Amniotic stem cell (primary cell): ENCODE measurements at places on chromosomes 7 and 10.

GRCh38 chr7:31108097-31108657 is 56.1 kb downstream of the ADCYAP1R1 start:
- no peak for DNase-seq

DNA sequence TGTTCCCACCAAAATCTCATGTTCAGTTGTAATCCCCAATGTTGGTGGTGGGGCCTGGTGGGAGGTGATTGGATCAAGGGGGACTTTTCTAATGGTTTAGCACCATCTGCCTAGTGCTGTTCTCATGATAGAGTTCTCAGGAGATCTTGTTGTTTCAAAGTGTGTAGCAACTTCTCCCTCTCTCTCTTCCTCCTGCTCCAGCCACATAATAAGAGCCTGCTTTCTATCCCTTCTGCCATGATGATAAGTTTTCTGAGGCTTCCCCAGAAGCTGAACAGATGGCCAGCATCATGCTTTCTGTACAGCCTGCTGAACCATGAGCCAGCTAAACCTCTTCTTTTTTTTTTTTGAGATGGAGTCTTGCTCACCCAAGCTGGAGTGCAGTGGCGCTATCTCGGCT is 910.6 kb downstream of the KCNMA1 start:
- DNase-seq, result no peak

DNA sequence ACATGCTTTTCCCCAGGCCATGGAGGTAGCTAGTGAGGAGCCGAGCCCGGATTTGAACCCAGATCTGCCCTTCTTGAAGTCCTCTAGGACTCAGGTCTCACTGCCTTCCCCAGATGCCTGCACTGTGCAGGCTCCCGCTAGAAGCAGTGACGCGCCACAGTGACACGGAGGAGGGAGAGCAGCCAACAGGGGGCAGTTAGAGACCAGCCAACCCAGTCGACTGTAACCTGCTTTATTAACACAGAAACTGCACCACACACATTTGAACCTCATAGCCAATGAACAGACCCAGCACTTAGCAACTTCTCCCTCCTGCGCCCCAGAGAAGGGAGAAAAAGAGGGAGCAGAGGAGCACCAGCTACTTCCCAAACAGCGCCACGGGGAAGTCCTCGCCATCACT is 27.4 kb downstream of the PILRA start:
- DNase-seq, result no peak

- no peak for DNase-seq
Measured at GRCh38 chr7:148626828-148627227, 36.3 kb downstream of the C7orf33 start.

GRCh38 chr10:96261930-96262329 is 9.4 kb downstream of the BLNK start:
- no peak for DNase-seq

GRCh38 chr7:12423355-12423996 is 19.8 kb upstream of the VWDE start:
- DNase-seq, result no peak

GRCh38 chr10:101466016-101466912 is 112.3 kb downstream of the BTRC start:
- DNase-seq, result no peak

DNA sequence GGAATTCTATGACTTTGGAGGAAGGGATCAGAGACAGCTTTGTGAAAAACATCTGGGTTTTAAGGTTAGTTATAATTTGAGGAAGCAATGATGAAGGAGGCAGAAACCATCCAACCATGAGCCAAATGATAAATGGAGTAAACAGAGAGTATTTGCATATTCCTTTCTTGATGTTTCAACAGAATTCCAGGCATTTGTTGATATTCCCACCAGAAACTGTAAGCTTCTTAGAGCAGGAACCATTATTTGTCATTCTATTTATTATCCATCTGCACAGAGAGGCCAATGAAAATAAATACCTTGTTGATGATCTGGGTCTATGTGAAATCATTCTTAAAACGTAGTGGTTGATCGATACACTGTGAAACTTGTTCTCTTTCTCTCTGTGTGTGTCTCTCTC is 715.3 kb downstream of the INHBA start:
- no peak for DNase-seq

- no peak for DNase-seq
Measured at GRCh38 chr7:116585967-116586366, 61.1 kb downstream of the CAV1 start.

DNA sequence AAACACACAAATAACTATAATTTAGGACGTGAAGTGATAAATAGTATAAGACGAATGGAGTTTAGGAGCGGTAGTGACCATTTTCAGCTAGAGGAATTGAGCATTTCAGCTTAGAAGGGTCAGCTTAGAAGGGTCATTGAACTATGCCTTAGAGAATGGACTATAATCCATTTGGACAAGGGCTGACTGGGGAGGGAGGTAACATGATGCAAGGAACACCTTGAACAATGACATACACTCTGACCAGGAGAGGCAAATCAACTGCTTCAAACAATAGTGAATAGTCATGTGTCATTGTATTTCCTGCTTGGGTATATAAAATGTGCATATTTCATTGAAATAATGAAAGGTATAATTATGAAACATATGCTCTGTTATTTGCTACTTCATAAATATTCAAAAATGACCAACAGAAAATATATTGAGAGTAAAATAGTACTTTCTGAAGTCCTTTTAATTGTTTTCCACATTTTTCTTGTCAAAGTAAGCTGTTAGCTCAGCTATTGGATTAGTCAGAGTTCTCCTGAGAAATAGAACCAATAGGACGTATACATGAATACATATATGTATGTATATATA is 40.5 kb upstream of the WASL start:
- no peak for DNase-seq

DNA sequence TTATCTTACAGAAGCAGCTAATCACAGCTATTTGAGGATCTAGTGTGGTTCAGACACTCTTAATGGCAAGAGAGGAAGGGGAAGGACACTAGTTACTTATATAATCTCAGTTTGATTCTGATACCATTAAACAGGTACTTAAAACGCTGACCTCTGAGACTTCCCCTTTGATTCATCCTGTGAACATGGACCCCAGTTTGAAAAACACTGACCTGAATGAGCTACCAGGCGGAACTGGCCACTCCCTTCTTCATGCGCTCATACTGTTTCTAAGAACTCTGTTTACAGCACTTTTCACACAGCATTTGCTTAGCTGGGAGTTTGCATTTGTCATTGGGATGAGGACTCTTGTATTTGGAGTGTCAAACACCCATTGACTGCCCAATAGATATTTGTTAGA is 45.7 kb downstream of the BEND7 start:
- DNase-seq, result no peak

DNA sequence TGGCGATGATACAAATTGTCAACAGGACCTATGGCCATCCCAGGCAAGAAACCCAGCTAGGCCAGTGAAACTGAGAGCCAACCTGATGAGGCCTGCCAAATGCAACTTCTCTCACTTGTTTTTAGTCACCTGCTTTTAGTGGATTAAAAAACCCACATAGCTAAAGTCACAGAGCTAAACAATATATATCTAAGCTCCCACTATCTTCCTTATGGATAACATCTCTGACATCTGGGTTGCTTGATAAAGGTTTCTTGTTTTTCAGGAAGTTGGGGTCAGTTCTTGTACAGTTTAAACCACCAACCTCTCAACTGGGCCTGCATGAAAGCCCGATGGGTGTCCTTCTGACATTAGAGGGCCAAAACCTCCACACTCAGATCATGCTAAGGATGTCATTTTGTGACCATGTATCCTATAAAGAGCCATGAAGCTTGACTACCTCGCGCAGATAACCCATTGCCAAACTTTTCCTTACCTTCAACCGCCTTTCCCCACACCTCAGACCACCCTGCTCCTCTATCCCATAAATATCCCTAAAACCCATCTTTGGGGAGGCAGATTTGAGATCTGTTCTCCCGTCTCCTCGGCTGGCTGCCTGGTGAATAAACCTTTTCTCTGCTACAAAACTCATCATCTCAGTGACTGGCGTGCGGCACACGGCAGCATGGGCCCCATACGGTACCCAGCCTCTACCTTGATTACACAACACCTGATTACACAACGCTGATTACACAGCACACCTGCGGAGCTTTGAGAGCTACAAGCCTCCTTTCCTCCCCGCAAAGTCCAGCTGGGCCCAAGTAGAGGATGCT is 797 bp upstream of the STMP1 start:
- DNase-seq, result no peak

DNA sequence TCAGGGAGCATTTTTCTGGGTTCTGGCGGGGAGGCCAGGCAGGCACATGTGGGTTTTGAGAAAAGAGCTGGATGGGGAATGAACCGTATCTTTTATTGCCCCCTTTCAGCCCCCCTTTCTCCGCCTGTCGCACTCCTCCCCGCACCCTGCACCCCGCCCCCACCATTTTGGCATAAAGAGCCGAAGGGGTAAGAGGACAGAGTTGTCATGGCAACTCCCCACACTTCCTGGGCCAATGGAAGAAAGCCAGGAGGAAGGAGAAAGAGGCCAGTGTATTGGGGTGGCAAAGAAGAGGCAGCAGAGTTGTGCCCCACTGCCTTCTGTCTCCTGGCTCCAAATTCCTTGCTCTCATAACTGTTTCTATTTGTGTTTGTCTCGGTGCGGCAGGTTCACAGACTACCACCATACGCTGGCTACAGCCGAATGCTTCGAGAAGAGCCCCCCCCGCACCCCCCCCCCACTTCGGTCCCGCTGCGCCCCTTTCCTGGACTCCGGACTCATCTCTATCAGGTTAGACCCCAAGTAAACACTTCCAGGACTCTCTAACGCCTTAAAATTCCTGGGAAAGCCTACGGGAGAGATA is 3.4 kb downstream of the KCNIP2 start:
- no peak for DNase-seq

DNA sequence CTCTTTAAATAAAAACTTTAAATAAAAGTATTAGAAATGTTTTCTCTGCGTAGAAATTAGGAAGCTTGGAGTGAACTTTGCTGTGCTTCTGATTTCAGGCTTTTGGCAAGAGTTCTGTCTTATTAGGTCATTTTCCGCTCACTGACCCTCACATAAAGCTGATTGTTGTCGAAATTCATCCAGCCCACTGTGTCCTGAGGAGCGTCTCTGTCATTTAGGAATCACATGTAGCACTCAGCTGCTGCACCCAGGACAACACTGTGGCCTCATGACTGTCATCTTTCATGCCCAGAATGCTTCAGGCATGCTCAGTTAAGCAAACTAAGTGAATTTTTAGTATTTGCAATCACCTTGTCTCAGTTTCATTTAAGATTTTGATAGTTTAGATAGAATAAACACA is 57.8 kb upstream of the MSRB2 start:
- DNase-seq, result no peak

DNA sequence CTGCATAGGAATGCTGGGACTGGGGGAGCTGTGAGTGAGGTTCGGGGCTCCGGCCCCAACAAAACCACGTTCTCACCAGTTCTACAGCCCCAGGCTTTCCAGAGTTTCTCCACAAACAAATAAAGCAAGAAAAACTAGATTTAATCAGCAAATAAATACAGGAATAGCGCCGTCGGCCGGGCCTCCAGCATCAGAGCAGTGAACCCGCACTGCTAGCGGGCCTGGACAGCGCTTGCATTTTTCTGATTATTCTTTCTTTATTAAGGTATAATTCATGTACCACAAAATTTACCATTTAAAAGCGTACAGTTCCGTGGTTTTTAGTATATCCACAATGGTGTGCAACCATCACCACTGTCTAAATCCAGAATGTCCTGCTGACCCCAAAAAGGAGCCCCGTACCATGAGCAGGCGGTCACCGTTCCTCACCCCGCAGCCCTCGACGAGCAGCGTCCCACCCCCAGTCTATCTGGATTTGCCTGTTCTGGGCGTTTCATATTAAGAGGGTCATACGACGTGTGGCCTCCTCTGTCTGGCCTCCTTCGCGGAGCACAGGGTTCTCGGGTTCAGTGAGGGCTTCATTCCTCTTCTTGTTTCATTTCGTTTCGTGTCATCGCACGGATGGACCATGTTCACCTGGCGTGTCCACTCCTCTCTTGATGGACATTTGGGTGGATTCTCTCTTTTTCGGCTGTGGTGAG is 35.5 kb upstream of the FOXL3 start:
- no peak for DNase-seq

DNA sequence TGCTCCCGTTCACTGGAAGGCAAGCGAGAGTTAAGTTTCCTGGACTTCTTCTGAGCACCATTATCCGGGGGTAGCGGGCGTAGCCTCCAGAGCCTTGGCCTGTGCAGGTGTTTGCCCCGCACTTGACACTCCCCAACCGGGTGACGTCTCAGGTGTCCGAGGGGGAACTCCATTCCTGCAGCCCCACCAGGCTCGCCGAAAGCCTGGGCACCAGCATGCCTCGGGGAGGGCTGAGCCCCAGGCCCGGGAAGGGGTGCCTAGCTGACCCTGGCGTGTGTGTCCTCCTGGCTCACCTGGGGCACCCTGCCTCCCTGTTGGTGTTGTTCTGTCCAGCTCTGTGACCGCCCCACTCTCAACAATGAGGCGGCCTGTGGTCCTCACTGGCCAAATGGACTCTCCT is 109.4 kb upstream of the GPR26 start:
- no peak for DNase-seq

- no peak for DNase-seq
Measured at GRCh38 chr7:98917331-98917730, 39.0 kb downstream of the TRRAP start.

- DNase-seq, result no peak
Measured at GRCh38 chr10:15451137-15452094, 80.3 kb upstream of the FAM171A1 start.

DNA sequence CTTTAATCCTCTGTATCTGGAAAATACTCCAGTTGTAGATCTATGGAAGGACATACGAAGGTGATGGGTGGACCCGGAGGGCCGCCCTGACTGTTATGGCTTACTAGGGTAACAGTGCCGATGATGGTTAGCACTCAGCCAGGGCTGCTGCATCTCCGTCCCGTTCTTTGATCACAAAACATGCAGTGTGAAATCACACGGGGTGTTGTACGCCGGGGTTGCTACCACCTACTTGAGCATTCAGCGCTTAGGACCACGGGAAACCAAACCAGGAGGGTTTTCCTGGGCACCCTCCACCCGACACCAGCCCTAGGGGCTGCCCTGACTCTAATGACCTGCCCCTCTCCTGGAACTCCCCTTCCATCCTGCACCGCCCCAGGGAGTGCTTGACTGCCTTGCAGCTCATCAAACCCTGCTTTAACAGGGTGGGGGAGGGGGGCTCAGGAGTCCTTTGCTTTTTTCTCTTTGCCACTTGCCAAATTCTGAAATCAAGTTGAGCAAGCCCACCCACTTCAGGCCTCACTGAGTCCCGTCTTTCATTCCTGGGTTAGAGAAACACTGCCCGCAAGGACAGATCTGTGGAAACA is 20.4 kb downstream of the ZNF775 start:
- no peak for DNase-seq

GRCh38 chr10:54722075-54722474 is 79.0 kb downstream of the PCDH15 start:
- no peak for DNase-seq

- no peak for DNase-seq
Measured at GRCh38 chr7:121352323-121352722, 23.5 kb downstream of the WNT16 start.

DNA sequence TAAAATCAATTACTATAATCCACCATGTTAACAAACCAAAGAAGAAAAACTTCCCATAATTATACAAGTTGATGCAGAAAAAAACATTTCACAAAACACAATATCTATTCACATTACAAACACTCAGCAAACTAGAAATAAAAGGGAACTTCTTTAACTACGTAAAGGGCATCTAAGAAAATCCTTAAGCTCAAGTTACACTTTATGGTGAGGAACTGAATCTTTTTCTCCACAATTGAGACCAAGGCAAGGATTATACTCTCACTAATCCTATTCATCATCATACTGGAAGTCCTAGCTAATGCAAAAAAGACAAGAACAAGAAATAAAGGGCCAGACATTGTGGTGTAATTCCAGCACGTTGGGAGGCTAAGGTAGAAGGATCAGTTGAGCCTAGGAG is 159.9 kb downstream of the ZNF365 start:
- no peak for DNase-seq

GRCh38 chr10:44404741-44405437 is 20.0 kb upstream of the CXCL12 start:
- no peak for DNase-seq
